ENCODE measurements at places on chromosomes 3 and 15.
A peak's percentile ranks its signal among the peaks of the same experiment; 100 is the strongest.

- no peak for DNase-seq
These were observed 1.1 kb downstream of the ANPEP start for GRCh38 chr15:89813381-89814111.

DNA sequence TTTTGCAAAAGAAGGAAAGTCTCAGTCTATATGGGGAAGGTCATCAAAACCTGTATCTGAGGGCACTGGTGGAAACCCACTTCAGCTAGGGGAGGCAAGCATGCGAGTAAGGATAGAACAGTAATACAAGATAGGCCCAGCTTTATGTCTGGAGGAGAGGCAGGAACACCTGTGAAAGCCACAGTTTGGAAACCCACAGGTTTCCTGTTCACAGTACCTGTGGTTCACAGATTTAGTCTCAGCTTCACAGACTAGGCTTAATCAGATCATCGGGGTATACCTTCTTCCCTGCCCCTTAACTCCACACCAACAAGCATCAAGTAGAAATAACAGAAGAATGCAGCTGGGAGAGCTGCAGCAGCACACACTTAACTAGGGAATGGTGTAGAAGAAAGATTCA lies 36.2 kb downstream of the C2CD4B start:
- DNase-seq, result no peak

DNA sequence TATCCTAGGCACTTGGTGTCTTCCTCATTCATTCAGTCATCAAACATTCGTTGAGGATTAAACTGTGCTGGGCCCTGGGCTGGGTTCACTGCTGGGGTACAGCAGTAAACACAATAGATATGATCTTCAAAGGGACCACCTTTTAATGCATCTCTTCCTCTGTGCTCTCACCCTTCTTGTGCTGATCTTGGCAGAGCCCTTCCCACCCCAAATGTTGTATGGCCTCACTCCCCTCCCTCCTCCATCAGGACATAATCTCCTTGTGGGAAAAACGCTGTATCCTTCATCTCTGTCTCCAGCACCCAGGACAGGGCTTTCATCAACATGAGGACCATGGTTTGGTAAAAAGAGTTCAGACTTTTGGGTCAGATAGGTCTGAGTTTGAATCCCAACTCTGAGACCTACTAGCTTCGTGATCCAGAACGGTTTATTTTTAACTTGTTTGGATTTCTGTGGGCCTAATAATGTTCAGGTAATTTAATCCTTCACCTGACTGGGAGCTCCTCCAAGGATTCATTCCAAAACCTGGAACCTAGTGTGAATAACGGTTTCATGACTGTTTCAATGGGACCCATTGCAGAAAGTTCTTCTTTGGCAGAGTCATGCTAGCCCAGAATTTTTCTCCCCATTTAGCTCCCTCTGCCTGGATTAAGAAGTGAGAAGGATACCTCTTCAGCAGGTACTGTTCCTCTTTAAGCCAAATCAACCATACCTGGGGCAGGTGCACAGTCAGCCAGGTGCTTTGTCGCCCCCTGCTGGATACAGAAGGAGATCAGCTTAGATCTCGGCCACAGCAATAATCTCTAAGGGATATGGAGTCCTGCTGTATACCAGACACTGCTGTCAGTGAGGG lies 5.2 kb upstream of the WNT7A start:
- DNase-seq, result peak; percentile 50

DNA sequence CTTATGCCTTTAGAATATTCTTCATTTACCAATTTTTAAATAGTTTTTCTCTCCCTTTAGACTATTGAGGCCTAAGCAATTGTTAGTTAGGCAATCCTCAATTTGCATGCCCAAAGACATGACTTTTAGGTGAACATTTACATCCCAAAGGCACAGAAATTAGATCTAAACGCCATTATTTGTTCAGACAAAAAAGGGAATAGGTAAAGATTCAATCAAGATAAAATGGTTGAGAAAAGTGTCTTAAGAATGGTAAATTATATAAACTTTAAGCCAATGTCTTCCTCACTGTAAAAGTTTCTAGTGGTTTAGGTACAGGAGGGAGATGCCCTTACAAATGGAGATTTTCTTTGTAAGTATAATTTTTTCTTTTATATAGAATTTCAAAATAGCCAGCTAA lies 50.2 kb upstream of the MME start:
- DNase-seq, result no peak

- peak; percentile 13 for DNase-seq
These were observed 89.5 kb downstream of the EOMES start for GRCh38 chr3:27632431-27633223.

GRCh38 chr3:152964911-152965609 lies 130.1 kb downstream of the P2RY1 start:
- DNase-seq, result no peak

GRCh38 chr15:66008940-66009562 lies 139.8 kb downstream of the RAB11A start:
- DNase-seq, result no peak

DNA sequence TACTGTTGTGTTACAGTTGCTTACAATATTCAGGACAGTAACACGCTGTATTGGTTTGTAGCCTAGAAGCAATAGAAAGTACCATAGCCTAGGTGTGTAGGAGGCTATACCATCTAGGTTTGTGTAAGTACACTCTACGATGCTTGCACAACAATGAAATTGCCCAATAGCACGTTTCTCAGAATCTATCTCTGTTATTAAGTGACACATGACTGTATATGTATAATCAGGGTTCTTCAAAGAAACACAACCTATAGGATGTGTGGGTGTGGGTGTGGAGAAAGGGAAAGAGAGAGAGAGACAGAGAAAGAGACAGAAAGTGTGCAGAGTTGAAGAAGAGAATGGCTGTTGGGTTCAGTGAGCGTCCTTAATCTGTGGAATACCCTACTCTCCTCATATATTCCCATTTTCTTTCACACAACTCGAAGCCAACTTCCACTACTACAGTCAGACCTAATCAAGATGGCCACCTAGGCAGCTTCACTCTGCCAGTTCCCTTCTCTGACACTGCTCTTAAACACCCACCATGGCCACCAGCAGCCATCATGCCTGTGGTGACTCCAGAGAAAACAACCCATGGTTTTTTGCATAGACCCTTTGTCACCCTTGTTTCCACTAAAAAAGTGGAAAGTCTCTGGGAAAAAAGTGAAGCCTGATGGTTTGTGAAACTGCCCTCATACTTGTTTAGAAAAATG lies 5.8 kb upstream of the PPP4R2 start:
- no peak for DNase-seq

DNA sequence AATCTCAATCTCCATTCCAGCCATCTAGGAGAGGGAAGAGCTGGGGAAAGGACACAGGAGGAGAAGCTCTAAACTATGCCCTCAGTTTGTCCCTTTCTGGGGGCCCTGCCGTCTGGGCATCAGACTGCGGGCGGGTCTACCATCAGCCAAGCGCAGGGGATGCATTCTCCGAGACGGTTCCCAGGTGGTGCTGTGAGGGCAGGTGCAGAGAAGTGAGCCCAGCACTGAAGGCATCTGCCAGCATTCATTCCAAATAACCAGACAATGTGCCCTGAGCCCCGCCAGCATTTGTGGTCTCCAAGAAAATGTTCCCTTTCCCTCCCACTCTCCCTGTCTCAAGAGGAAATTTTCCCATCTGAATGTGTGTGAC lies 265.7 kb downstream of the XXYLT1 start:
- DNase-seq, result no peak

DNA sequence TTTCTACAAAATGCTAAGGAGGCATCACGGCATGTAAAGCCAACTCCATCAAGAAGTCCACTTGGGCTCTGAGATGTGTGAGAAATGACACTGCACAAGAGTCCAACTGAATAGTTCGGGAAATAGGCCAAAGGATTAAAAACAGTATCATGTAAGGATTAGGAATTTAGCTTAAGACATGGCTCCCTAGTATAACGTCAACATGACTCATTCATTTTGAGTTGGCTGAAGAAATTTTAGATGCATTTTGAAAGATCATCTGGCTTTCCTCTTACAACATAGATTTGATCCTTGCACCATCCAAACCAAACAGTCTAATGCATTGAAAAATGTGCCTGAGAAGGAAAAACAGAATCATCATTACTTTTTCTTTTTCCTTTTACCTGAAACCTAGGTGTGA lies 109.3 kb upstream of the MME start:
- no peak for DNase-seq

DNA sequence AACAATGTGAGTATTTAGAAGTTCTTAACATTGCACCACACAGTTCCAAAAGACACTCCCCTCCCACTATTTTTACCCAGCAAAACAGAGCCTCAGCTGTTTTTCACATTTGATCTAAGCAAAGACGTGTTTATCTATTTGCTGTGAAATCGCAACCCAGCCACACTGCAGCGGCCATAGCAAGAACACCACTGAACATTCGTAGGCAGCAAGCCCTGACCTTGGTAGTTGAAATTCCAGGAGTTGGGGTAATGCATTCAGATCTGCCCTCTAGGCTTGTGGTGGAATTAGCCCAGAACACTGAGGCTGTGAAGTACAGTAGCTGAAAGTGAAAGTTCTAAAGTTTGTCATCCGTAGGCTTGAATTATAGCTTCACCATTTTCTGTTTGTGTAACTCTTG lies 17.1 kb upstream of the SLC24A5 start:
- no peak for DNase-seq

- peak; percentile 48 for DNase-seq
These were observed 2.3 kb downstream of the CHRNA3 start for GRCh38 chr15:78618490-78618934.

GRCh38 chr15:78045189-78045588 lies 32.3 kb downstream of the TBC1D2B start:
- DNase-seq, result no peak

DNA sequence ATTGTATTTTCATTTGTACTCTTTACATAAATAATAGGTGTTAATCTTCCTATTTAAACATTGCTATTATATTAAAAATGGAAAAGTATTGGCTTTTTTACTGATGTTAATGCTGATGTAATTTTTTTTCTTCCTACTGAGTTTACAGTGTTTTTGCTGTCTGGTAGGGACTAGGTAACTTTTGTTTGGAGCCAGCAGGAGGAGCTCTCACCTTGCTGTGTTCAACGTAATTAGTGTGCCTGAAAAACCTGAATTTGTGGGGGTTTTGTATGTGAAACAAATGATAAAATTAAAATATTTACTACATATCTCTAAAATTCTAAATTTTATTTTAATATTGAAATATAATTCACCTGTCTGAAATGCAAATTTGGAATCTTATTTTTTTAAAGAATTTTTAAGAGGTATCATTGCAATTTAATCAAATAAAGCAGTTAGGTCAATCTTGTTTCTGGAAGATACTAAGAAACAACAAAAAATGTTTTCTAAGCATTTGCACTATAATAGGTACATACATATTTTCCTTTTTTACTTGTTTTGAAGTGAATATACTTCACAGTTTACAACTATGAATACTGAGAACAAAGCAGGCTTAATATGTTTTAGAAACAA lies 48.8 kb downstream of the EPHA6 start:
- DNase-seq, result no peak

- DNase-seq, result no peak
These were observed 241.6 kb upstream of the ZPLD1 start for GRCh38 chr3:102193255-102193654.

GRCh38 chr3:188200481-188200880 lies 46.5 kb downstream of the LPP start:
- no peak for DNase-seq

DNA sequence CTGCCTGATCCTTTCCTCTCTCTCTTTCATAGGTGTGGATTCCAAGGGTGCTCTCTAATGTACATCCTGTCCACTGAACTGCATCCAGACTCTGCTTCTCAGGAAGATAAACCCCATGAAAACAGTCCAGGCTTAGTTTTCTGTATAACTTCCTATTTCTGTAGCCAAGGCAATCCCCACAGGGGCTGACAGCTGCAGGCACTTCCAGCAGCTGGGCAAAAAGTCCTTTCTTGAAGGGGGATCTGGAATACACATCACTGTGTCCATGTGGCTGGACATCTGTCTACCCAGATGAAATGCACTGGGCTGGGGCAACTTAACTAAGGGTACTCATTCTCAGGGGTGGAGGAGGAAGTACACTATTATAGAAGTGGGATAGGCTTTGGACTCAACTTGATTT lies 72.2 kb downstream of the NR1D2 start:
- no peak for DNase-seq

GRCh38 chr3:156483426-156483825 lies 71.5 kb downstream of the SSR3 start:
- DNase-seq, result no peak

- DNase-seq, result no peak
These were observed 26.6 kb downstream of the SRPRB start for GRCh38 chr3:133831966-133832801.

DNA sequence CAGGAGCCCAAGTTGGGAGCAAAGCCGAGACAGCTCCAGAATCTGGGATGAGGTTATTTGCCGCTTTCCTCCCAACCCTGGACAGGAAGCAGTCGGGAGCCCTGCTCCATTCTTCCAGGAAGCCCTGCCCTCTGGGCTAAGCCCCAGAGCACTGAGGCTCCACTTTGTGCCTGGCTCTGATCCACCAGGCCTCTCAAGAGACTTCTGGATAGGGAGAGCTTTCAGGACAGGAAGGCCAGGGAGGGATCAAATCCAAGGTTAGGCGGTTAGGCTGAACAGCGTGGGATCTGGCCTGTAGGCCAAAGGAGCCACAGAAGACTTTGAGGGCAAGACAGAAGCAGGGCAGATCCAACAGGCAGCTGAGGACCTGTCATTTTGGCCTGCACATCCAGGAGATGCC lies 835 bp downstream of the STOML1 start:
- DNase-seq, result no peak

GRCh38 chr3:108311797-108312196 lies 15.4 kb downstream of the HHLA2 start:
- no peak for DNase-seq

DNA sequence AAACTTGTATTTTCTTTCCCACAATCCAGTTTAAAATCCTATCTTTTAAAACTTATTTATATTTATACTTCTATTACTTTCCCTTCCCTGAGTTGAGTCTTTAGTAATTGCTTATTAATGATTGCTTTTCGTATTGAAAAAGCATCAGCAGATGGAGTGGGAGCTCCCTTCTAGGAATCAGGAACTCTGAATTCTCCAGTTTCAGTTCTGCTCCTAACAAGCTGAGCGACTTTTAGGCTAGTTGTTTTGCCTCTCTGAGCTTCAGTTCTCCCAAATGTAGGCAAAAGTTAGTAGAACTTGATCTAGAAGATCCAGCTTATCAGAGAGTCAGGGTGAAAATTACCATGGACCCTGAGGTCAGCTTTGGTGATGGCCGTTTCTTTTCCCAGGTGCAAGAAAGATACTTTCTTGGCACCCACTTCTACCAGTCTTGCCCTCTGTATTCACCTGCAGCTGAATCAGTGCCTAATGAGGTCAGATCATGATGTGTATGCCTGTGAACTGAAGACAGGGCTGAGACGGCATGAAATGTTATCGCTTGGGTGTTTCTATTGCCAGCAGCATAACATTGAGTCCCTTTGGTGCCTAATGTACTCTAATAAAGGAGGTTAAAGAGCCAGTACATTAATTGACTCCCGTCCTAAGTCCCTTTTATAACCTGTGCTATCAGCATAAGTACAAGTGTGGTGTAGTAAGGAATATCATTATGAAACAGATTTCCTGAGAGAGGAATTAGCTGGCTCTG lies 194.5 kb upstream of the TBC1D5 start:
- DNase-seq, result no peak

GRCh38 chr3:151305060-151305774 lies 11.4 kb downstream of the GPR87 start:
- DNase-seq, result no peak

GRCh38 chr3:184952671-184953070 lies 140.7 kb downstream of the VPS8 start:
- DNase-seq, result no peak

Measured in stimulated activated CD4-positive, alpha-beta T cell treated with anti-CD3 and anti-CD28 coated beads, Interleukin-15, amount 100 ng/mL, for 1 hour (primary cell).